ENCODE measurements at places on chromosomes 2 and 18. TPM values are rescaled to one million over a fixed set of nuclear protein-coding genes. Genes with fewer than 3 reads are reported as not detected.

GRCh38 chr2:107633580-107634147, 193.0 kb upstream of the RGPD4 start:
- DNase-seq = no peak

GRCh38 chr2:134396493-134396892, 142.6 kb downstream of the MGAT5 start:
- peak; percentile 25 for DNase-seq

GRCh38 chr2:45330108-45330507, 281.0 kb downstream of the SRBD1 start:
- DNase-seq = no peak

The CAVIN2 gene
- total RNA-seq = 15.8 TPM

DNA sequence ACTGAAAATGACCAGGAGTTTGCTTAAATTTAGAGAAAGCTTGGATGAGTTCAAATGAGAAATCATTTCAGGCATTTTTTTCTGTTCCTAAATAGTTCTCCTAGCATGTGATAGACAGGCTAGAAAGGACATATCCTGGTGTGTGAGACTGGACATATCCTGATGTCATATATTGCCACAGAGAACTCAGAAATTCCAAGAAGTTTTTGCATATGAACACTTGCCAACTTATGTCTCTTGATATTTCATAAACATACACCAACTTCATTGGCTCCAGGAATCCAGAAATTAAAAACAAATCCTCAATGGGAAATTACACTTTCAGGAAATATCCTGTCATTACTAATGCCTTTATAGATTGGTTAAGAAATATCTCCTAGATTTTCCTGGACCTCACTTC, 2.9 kb upstream of the SERPINB4 start:
- no peak for DNase-seq

DNA sequence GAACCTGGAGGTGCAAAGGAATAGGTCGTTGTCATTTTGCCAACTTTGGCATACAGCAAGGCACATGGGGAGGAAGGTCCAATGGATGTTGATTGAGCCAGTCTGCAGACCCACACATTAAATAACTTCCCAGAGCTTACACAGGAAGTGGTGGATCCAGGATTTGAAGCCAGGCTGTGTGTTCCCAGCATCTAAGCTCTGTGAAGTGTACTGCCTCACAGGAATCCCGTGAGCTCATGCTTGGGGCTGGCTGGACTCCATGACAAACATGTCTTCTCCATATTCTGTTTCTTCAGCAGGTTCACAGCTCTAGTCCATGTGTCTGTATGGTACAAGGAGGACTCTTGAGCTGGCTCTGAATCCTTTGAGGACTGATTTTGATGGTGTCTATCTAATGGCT, 63.9 kb downstream of the KLHL29 start:
- no peak for DNase-seq

The FTCDNL1 gene
- total RNA-seq = 2.6 TPM

The RAB6C gene
- 0.52 TPM for total RNA-seq

DNA sequence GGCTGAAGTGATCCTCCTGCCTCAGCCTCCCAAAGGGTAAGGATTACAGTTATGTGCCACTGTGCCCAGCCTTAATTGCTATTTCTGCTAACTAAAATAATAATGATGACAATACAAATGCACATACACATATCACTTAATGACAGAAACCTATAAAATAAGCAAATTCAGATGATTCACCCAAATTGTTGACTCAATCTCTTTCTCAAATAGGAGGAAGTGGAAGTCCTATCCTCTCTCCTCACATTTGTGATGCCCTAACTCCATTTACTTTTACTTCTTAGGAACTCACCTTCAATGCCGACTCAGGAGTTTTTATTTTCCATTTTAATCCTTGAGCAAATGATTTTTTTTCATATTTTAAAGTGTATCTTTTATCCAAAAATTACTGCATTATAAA, 24.5 kb upstream of the RAPH1 start:
- no peak for DNase-seq

DNA sequence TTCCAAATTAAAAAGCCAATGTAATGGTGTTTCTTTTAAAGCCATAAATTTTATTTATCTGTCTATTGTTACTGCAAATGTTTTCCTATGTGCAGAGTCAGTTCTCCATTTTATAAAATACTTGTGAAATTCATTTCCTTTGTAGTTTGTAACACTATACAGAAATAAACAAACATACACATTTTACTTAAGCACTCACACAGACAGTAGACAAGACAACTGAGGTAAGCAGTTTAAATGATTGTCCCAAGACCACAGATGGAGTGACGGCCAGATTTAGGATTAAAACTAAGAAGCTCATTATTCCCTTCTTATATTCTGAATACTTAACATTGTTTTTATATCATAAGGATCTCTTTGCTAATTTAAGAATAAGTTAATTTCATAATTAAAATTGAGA, 100.9 kb downstream of the BAZ2B start:
- DNase-seq = no peak

- peak; percentile 53 for DNase-seq
Measured at GRCh38 chr18:7221424-7222155, 9.3 kb upstream of the LRRC30 start.

The M1AP gene
- not detected for total RNA-seq

The SP5 gene
- not detected for total RNA-seq

The SERPINB12 gene
- total RNA-seq = not detected

- peak; percentile 5 for DNase-seq
Measured at GRCh38 chr18:5895876-5896740, 786 bp upstream of the TMEM200C start.
